Stimulated activated CD4-positive, alpha-beta T cell treated with anti-CD3 and anti-CD28 coated beads, TNF-alpha, amount 100 ng/mL, for 4 hours (primary cell): ENCODE measurements at places on chromosomes 12 and 14.

- DNase-seq, result no peak
Observed at GRCh38 chr14:54182419-54183045, 214.3 kb upstream of the CDKN3 start.

DNA sequence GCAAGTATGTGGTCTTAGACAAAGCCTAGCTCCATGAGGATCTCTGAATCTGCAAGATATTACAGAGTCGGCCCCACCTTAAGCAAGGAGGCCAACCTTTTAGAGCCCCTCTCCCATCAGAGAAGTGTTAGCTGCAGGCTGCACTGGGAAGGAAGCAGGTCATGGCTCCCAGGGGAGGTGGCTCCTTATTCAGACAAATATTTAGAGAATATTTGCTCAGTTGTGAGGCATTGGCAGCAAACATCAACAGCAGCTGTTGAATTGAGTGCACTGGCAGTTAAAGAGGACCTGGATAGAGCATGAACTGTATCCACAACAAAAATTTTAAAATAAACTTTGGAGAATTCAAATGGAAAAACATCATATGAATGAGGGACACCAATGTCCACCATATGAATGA, 44.7 kb downstream of the FSCB start:
- no peak for DNase-seq

- no peak for DNase-seq
Observed at GRCh38 chr14:101188571-101188915, 285.0 kb upstream of the RTL1 start.

DNA sequence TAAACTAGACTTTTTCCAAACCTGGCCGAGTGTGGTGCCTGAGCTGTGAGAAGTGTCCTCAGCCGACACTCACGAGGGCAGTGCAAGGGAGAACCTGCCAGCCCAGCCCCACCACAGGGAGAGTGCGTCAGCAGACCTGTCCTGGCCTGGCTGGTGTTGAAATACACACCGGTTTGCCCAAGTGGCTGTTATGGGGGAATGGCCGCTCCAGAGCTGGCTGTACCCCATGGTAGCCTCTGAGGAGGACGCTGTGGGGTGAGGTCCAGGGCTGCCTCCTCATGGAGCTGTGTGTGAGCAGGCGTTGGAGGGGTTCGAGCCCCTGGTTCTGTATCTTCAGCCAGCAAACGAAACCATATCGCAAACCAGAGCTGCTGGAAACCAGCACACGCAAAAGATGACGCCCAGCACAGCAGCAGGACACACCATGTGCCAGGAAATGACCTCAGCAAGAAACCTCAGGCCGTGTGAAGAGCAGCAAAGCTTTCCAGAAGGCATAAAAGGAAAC, 9.4 kb downstream of the ANKRD9 start:
- no peak for DNase-seq

GRCh38 chr14:76495983-76496382, 120.0 kb downstream of the ESRRB start:
- DNase-seq, result no peak

DNA sequence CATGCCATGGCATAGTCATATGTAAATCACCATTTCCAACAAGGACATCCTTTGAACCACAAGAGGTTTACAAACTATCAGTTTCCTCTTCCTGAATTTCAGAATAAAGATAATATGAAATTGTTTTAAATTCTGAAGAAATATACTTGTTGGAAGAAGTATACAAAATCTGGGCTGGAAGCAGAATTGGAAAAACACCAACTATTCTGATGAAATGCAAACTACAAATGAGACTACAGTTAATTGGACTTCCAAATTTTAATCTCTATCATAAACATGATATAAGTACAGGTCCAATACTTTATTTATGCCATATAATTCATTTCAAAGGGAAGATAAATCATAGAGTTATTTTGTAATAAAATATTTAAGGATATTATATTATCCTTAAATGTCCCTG, 80.1 kb downstream of the NOVA1 start:
- DNase-seq, result no peak

GRCh38 chr14:103105580-103106150, 11.1 kb downstream of the EXOC3L4 start:
- no peak for DNase-seq

DNA sequence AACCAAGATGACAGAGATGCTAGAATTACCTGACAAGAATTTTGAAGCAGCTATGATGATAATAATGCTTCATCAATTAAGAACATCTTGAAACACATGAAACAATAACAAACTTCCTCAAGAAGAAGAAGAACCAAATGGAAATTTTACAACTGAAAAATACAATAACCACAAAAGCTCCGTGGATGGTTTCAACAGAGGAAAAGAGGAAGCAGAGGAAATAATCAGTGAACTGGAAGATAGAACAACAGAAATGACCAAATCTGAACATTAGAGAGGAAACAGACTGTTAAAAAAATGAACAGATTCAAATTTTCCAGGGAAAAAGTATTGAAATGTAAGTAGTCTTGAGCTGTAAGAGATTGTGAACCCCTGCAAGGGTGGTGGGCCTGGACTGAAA, 62.8 kb upstream of the SLC35F4 start:
- DNase-seq, result no peak

DNA sequence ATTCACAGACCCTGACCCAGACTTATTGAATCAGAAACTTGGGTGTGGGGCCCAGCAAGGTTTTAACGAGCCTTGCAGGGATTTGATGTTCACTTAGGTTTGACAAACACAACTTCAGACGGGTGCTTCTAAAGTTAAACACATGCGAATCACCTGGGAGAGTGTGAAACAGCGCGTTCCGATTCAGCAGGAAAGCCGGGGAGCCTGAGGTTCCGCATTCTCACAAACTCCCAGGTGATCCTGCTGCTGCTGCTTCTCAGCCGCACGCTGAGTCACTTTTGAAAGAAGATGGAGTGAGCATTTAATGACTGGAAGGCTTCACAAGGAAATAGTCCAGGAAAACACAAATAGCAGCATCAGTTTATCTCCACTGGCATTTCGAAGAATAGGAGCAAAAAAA, 44.2 kb upstream of the DDX11 start:
- DNase-seq, result no peak

DNA sequence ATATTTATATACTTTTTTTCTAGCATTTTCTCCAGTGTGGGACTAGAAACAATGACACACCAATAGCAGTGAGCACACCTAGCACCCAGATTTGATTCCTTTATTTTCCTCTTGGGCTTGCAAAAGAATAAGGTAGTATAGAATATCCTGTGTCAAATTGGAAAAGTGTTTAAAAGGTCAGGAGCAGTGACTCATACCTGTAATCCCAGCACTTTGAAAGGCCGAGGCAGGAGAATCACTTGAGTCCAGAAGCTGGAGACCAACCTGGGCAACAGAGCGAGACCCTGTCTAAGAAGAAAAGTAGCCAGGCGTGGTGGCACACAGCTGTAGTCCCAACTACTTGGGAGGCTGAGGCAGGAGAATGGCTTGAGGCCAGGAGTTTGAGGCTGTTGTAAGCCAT, 53.8 kb upstream of the SGPP1 start:
- DNase-seq, result no peak

- no peak for DNase-seq
Observed at GRCh38 chr14:86091811-86092210, 561.9 kb downstream of the FLRT2 start.

DNA sequence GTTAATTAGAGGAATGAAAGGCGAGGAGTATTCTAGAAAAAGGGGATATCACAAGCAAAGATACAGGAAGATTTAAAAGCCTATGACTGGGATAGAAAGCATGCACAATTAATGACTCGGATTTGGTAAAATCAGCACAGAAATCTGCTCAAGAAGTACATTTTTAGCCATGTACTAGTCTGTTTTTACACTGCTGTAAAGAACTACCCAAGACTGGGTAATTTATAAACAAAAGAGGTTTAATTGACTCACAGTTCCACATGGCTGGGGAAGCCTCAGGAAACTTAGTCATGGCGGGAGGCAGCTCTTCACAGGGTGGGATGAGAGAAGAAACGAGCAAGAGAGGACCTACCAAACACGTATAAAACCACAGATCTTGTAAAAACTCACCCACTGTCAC, 716.3 kb upstream of the MDGA2 start:
- no peak for DNase-seq

- no peak for DNase-seq
Observed at GRCh38 chr14:26527095-26527494, 70.7 kb downstream of the NOVA1 start.

GRCh38 chr12:3455312-3455711, 35.7 kb upstream of the PRMT8 start:
- no peak for DNase-seq
